Pulmonary artery endothelial cell (primary cell): ENCODE measurements at places on chromosomes 5 and 9.

DNA sequence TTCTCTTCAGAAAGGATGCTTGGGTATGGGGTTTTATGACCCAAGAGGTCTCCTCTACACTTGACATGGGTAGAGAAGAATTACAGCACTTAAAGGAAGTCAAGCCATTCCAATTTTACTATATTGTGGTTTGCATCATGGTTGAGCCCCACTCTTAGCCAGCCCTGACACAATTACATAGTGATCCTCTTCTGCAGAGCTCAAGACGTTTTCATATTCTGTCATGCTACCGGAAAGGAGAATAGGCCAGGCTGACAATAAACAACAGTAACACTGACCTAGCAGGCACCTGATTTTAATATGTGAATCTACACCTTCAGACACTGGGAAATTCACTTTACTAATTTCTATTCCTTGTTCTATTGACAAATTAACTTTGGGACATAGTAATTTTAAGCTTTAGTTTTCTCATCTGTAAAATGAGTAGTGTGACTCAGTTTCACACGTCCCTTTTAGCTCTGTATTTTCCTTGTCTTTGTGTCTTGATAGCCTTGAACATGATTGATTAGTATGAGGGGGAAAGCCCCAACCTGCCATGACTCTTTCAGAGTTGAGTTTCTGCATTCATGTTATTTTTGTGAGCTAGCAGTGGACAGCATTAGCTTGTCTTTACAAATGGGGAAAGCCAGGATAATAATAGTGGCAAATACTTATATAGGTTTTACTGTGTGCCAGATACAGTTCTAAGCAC, 83.8 kb downstream of the SV2C start:
- DNase-seq, result no peak

DNA sequence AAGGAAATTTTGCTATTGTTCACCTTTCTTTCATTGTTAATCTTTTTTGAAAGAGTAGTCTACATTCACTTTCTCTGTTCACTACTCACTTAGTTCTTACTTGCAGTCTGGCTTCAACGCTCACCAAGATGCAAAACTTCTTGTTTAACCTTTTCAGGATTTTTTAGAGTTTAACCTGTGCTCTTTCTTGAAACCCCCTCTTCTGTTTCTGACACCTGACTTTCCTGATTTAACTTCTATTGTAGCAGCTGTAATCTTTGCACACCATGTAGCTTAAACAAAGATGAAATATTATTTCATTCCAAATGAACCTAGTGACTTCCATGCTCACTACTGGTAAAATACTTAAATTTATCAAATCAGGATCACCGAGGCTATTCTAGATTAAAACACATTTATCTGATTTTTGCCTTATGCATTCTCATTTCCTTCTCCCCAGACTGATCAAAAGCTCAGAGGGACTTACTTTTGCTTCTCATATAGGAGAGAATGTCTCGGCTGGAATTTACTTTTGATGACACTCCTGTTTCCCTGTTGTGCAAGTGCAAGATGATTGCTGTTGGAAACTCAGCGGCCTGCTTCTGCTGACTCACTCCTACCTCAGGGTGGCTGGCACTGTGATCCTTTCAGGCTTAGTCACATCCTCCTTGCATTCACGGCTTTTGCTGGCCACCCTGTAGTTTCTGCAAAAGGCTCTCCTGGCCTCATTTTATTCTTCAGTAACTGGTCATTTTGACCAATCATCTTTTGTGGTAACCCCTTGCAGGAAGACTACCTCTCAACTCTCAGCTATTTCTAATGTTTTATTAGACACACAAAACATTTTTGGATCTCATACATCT, 109.3 kb upstream of the IFNE start:
- peak; percentile 89 for DNase-seq

DNA sequence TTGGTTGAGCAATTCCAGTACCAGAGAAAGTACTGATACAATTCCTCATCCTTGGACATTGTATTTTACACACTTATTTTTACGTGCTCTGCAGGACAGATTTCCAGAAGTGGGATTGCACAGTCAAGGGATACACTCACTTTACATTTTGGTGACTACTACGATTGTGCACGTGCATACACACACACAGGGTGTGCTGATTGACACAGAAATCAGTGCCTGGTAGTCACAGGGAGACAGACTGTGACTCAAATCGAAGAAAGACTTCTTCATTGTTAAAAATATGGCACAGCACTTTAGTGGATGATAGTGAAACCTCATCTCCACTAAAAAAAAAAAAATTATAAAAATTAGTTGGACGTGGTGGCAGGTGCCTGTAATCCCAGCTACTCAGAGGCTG, 1.5 kb downstream of the GARIN3 start:
- DNase-seq, result no peak

DNA sequence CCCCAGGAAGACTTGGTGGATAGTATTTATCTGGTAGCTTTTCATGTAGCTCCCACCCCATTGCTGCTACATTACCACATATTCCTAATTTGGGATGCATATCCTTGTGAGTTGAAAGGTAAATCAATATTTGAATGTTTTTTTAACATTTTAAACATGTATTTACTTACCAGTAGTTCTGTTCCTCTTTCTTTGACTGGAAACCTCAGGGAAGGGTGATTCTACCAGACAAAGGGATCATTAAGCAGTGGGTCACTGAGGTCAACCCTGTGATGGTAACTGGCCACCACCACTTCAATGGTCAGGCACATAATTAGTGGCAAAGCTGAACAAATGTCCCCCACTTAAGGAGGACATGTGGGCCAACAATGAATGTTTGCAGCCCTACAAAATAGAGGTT, 27.2 kb upstream of the KLF9 start:
- DNase-seq, result no peak

- DNase-seq, result no peak
Observed at GRCh38 chr5:23169660-23170416, 316.7 kb upstream of the CDH12 start.

- DNase-seq, result no peak
Observed at GRCh38 chr9:4353236-4353635, 53.4 kb upstream of the GLIS3 start.

GRCh38 chr9:32590898-32591297, 17.9 kb upstream of the NDUFB6 start:
- DNase-seq, result no peak

- DNase-seq, result no peak
Observed at GRCh38 chr5:9653811-9654210, 23.7 kb upstream of the TAS2R1 start.

DNA sequence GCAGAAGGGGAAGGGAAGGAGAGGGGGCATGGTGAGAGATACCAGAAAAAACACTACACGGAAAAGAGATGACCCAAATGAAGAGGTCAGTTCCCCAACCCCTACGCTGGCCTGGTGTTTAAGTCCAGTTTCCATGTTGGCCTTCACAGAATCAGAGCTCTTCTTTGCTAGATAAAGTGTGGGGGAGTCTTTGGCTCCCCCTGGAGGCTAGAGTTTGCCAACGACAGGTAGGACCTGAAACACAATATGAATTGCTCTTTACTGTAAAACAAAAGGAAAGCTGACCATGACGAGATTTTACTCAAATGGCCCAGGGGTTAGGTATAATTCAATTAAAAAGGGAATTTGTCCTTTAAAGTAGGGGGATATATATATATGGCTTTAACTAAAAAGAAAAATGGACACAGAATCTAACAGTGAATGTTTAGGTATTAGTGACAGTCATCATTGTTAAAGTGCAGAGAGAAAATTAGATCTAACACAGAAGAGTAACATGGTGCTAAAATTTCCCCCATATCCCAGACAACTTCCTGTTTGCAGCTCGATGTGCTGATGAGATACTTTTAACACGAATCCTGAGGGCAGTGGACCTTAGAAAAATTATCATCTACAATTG, 92.0 kb downstream of the SV2C start:
- DNase-seq, result peak; percentile 26

GRCh38 chr9:98547606-98548005, 161.1 kb downstream of the GABBR2 start:
- DNase-seq, result no peak

GRCh38 chr5:74402553-74402952, 238.0 kb downstream of the ENC1 start:
- DNase-seq, result no peak

GRCh38 chr9:131149688-131150053, 24.3 kb downstream of the NUP214 start:
- no peak for DNase-seq

GRCh38 chr5:173028811-173029327, 27.3 kb upstream of the CREBRF start:
- DNase-seq, result no peak

GRCh38 chr5:135574493-135574892, 4.3 kb downstream of the CXCL14 start:
- DNase-seq, result no peak

DNA sequence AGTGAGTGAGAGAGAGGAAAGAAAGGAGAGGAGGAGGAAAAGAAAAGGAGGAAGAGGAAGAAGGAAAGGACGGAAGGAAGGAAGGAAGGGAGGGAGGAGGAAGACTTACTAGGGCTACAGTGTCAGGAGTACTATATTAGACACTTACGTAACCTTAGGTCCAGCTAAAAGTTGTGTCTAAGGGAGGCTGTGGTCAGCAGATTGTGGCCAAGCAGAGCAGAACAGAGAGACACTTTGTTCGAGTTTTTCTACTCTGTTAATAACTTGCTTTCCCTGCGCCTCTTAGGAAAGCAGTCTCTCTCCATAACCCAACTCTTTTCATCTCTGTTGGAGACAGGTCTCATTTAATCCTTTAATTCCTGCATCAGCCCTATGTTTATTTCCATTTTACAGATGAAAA, 138.9 kb downstream of the KCNN2 start:
- DNase-seq, result no peak

- no peak for DNase-seq
Observed at GRCh38 chr5:145946112-145946861, 9.9 kb downstream of the SH3RF2 start.

GRCh38 chr9:21030389-21031035, 928 bp downstream of the HACD4 start:
- no peak for DNase-seq

DNA sequence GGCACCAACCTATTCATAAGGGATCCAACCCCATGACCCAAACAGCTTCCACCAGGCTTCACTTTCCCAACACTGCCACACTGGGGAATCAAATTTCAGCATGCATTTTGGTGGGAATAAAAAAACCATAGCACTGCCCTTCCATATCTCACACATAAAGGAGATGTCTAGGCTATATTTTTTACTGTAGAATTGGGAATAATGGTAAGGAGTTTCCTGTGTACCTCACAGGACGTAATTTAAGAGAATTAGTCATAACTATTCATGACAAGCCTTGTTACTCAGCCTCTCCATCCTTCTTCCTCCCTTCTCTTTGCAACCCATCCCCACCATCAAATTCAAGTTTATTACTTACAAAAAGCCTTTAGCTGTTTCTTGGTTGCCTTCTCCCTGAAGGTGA, 352.1 kb downstream of the MLLT3 start:
- no peak for DNase-seq

- no peak for DNase-seq
Observed at GRCh38 chr5:169012450-169012849, 288.5 kb downstream of the SLIT3 start.

DNA sequence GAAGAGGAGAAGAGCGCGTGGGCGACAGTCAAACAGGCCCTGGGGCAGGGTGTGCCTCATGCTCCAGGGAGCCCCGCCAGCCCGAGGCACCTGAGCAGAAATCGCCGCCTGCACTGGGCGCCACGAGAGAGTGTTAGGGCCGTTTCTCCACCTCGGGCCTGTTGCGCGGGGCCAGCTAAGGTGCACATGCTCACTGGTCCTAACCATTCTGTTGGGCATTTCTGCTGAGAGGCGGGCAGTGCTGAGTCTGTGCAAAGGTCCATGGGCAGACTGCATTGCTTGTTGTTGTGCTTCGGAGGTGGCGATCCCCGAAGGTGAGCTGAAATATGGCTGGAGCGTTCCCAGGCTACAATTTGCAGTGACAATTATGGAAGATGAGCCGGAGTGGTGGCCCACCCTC, 367.8 kb upstream of the SPATA31A5 start:
- no peak for DNase-seq

DNA sequence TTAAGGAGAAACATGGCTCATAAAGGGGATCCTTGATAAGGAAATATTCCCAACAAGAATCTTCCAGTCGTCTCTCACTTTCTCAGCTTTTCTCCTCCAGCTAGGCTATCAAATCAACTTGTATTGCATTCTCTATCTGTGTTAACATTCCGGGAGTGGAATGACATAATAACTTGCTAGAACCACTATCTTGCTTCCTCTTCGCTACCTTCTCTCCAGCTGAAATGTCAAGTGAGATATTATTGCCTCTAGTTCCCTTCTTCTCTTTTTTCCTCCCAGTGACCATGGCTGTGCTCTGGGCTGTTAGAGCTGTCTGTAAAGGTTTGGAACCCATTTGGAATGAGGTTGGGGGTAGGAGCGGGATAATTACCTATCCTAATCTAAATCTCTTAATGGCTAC, 1329.5 kb upstream of the WWC1 start:
- no peak for DNase-seq

- DNase-seq, result no peak
Observed at GRCh38 chr9:92725266-92725545, 39.4 kb downstream of the BICD2 start.

DNA sequence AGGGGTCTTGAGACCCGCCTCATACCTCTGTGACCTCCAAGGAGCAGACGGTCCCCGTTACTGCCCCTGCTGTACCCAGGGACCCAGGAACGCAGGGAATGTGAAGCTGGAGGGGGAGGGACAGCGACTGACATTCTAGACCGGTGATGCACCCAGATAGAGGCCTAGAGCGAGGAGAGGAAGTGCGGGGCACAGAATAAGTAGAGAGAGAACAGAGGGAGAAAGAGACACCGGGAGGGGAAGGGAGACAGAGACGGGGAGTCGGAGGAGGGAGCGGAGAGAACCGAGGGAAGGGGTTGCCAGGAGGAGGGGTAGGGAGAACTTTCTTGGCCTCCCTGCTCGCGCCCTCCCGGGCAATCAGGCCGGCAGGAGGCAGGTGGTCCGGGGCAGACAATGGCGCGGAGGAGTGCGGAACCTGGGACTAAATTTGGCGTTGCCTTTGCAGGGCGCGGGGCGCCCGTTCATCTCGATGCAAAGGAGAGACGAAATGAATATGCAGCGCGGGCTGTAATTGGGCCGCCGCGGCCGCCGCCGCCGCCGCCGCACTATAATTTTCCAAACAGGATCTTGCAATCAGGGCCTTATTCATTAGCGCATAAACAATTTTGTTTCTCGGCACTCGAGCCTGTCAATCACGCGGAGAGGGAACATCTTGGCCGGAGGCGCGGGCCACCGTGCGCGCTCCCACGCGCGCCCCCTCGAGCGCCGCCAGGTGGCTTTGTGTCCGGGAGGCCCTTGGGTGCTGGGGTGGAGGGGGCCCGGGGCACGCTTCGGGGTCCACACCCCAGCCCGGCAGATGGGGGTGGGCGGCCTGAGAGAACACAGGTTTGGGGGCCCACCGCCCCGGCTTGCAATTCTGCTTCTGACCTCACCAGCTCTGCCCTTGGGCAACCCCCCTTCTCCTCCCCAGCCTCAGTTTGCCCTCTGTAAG, 33.0 kb downstream of the NDUFA8 start:
- no peak for DNase-seq

- no peak for DNase-seq
Observed at GRCh38 chr9:5817862-5818261, 15.1 kb downstream of the ERMP1 start.

- DNase-seq, result no peak
Observed at GRCh38 chr5:69238760-69239251, 4.1 kb downstream of the CDK7 start.
